CD4-positive, alpha-beta memory T cell (primary cell): ENCODE measurements at places on chromosomes 5 and 9.

DNA sequence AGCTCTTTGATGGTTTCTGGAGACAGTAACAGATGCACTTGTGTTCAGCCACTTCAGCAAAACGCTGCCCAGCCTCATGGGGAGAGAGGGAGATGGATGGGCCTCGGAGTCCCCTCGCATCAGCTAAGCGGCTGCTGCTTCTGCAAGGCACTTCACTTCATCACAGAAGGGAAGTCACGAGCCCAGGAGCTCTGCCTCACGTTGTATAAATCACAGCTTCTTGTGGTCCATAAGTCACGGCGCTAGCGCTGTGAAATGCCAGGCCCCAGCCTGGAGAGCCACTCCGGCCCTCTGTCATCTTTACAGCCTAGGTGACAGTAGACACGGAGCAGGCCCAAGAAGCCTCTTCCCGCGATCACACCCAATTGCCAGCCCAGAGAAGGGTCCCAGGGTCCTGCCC, 23.4 kb downstream of the DBH start:
- DNase-seq: no peak

DNA sequence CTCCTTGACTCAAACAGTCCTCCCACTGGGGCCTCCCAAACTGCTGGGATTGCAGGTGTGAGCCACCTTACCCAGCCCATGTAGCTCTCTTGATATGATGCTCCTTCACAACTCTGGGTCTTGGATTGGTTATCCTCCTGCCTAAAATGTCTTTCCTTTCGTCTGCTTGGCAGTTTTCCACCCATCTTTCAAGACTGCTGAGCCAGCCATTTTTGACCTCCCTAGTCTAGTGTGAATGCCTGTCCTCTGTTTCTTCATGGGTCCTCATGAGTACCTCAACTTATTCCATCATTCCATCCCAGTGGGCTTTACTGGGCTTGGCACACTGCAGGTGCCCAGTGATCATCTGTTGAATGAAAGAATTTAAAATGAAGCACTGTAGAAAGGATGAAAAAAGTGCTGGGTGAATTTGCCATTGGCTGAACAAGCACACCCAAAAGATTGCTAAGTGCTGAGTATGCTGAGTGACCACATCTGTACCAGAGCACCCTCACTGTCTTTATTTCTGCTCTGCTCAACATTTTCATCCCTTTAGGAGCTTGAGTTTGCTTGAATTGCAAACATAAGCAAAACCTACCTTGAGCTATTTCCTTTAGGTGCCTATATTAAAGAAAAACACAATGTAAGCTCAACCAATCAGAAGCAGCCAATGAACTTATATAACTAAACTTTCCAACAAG, 84.8 kb upstream of the FAM169A start:
- DNase-seq: no peak

- DNase-seq: no peak
Observed at GRCh38 chr5:73655521-73656160, 29.6 kb downstream of the ARHGEF28 start.

DNA sequence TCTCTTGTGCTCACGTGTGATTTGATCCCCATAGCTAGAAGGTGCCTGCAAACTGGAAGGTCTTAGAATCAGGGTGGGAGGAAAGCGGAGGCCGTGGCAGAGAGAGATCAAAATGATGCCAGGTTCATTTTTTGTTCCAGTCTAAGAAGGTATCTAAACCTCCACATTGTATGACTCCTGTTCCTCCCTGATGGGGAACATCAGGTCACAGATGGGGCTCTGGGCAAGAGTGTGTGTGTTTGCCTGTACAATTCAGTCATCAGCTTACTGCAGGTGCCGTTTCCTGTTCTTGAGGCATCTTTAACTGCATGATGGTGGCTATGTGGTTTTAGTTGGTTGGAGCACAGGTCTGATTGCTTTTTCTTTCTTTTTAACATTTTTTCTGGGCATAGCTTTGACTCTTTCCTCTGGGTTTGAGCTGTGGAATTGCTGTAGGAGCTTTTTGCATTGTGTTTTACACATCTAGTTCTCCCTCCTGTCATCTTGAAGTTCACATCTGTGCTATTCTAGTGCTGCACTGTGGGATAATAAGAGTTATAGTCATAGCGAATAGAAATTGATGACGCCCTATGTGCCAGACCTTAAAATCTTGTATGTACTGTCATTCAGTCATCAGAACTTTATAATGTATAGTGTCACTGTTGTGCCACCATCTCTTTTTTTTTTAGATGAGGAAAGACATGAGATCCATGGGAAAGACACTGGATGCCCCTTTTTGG, 30.8 kb downstream of the ARHGAP26 start:
- DNase-seq: peak; percentile 54

GRCh38 chr9:116153765-116154333, at the start of gene PAPPA:
Gene PAPPA, plus strand, starts transcription at chr9:116153791. Its CDS starts 382 bp downstream, at chr9:116154173.
- DNase-seq: no peak

- DNase-seq: no peak
Observed at GRCh38 chr9:106797299-106797698, 65.7 kb upstream of the ZNF462 start.

DNA sequence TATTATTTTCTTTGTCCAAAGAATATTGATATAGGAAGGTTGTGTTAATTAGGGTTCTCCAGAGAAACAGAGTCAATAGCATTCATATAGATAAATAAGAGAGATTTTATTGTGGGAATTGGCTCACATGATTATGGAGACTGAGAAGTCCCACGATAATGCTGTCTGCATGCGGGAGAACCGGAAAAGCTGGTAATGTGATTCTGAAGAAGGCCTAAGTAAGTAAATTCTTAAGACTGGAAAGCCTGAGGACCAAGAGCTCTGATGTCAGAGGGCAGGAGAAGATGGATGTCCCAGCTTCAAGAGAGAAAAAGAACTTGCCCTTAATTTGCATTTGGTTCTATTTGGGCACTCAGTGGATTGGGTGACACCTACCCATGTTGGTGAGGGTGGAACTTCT, 307.4 kb upstream of the C9orf72 start:
- no peak for DNase-seq

GRCh38 chr9:99183616-99184015, 38.1 kb downstream of the ALG2 start:
- no peak for DNase-seq

DNA sequence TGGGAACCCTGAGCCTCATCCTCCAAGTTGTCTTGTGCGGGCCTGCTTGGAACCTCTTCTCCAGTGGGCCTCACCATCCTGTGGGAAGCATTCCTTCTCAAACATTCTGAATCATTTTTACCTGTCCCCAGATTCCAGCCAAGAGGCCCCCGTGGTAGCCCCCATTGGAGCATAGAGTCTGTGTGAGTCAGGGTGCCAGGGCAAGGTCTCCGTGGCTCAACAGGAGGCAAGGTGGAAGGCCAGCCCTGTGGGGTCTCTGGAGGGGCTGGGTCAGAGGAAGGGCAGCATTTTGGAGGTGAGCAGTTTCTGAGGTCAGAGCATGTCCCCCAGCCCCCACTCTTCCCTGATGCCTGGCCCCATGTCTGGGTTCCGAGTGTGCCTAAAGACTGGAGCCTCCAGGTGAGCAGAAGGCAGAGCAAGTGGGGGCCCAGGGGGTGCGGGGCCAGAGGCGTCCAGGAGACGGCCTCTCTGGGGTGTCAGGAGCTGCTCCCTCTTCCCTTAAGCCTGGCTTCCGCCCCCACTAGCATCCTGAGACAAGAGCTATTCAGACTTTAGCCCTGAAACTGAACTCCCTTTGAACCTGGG, 2.1 kb downstream of the CACNA1B start:
- DNase-seq: no peak

- peak; percentile 6 for DNase-seq
Observed at GRCh38 chr9:108933231-108933717, 650 bp downstream of the ELP1 start.

DNA sequence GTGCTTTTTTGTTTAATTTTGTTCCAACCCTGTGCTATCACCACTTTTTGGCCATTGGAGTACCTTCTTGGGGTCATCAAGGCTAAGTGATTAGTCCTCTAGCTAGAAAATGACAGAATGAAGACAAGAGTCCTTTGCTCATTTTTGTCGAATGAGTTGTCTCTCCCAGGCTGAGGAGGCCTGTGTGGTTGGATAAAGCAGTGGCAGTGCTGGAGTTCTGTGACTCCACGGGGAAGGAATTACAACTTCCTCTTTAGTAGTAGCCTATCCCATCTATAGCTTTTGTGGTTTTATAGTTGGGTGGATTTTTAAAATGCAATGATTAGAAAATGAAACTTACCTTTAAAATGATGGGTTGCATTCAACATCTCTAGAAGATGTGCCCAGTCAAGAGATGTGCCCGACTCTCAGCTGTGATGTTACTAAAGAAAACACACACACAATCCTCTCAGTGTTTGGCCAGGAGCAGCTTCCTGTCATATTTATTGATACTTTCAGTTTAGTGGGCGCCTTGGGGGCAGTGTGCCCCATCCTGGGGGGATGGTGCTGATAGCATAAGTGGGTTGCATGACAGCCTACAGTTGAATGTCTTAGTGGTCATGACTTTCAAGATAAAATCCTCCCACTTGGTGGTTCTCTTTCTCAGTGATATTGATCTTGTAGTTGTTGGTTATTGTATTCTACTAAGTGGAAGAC, 11.9 kb downstream of the OTULINL start:
- DNase-seq: no peak

DNA sequence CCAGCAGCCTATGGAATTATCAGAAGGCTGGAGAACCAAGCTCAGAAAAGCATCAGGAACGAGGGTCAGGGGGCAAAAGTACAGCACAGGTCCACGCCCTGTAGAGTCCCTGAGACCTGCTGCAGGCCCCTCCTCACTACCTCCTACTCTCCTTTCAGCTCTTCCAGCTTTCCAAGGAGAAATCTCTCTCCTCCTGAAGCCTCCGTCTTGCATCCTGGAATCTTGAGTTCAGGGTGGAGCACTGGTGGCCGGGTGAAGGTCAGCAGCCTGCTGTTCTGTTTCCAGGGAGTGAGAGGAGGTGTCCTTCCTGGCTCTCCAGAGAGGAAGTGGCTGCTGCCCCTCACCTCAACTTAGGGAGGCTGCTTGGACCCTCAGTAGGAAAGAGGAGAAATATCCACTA, 342.3 kb downstream of the ZSWIM6 start:
- DNase-seq: no peak

- DNase-seq: no peak
Observed at GRCh38 chr9:110748251-110748893, 79.8 kb downstream of the MUSK start.

- DNase-seq: no peak
Observed at GRCh38 chr9:136615631-136616306, 46.9 kb upstream of the EGFL7 start.

GRCh38 chr5:160802592-160802991, 49.4 kb downstream of the ATP10B start:
- DNase-seq: no peak

DNA sequence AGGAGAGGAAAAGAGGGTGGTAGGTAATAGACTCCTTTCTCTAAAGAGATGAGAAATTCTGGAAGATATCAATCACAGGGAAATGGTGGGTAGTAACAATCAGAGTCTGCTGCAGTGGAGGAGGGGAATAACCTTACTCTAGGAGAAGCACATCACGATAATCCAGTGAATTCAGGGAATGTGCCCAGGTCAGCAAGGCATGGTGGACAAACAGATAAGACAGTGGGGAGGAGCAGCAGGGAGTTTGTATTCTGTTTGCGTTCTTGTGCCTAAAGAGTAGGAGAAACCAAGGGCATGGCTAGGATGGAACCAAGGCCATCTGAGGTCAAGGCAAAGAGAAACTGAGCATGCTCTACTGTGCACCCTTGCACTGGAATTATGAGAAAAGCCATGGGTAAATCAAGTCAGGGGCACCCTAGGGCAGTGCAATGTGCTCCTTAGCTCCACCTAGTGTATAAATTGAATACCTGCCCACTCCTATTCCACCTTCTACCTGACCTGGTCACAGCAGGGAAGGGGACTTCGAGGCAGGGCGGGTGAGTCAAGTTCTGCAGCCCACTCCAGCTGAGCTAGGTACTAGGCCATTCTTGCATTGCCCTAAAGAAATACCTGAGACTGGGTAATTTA, 31.6 kb downstream of the RETREG1 start:
- DNase-seq: no peak

GRCh38 chr9:28363151-28363562, 789.9 kb upstream of the C9orf72 start:
- no peak for DNase-seq

DNA sequence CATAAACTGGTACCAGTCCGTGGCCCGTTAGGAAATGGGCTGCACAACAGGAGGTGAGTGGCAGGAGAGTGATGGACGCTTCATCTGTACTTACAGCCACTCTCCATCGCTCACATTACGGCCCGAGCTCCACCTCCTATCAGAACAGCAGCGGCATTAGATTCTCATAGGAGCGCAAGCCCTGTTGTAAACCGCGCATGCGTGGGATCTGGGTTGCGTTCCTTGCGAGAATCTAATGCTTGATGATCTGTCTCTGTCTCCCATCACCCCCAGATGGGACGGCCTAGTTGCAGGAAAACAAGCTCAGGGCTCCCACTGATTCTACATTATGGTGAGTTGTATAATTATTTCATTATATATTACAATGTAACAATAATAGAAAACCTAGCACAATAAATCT, 480.4 kb downstream of the CCDC171 start:
- DNase-seq: no peak

- no peak for DNase-seq
Observed at GRCh38 chr9:125438506-125439433, 177.1 kb downstream of the GAPVD1 start.

- no peak for DNase-seq
Observed at GRCh38 chr5:170126626-170127025, 20.9 kb downstream of the FOXI1 start.

- DNase-seq: no peak
Observed at GRCh38 chr5:134982230-134982629, 14.5 kb downstream of the CATSPER3 start.

- DNase-seq: no peak
Observed at GRCh38 chr9:105841562-105841961, 147.2 kb downstream of the TMEM38B start.

DNA sequence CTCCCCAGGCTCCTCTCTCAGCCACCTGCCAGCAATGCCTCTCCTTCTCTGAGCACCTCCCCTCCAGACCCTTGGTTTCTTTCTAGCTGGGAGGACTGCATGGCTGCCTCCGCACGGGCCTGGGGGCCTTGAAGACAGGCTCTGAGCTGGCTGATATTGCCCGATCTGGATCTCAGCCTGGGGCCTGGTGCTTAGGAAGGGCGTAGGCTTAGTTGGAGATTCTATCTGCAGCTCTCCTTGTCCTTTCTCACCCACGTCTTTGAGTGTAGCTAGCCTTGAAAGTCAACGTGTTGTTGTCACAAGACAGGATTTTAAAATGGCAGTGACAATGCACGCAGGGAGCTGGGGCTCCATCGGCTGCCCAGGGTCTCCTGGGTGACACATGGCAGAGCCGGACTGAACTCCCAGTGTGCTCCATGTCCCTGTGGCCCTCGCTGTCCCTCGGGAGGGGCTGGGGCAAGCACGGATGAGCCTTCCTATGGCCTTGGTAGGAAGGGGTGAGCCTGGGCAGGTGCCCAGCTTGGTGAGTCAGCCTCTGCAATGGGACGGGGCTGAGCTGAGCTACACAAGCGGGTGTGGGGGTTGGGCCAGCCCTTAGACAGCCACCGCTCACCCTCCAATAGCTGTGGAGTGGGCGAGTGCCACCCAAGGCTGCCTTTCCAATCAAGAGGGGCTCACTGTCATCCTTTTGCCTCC, 9.4 kb downstream of the ADAMTSL2 start:
- no peak for DNase-seq

GRCh38 chr9:116539549-116539948, 147.6 kb upstream of the TRIM32 start:
- DNase-seq: no peak
